ENCODE measurements at places on chromosomes 13 and 19.

GRCh38 chr19:2653218-2653617, 49.3 kb downstream of the GNG7 start:
- no peak for DNase-seq

- DNase-seq: no peak
These were observed 48.4 kb downstream of the ZNRF4 start for GRCh38 chr19:5503598-5503997.

GRCh38 chr13:20590561-20590960, 23.6 kb downstream of the IFT88 start:
- no peak for DNase-seq

DNA sequence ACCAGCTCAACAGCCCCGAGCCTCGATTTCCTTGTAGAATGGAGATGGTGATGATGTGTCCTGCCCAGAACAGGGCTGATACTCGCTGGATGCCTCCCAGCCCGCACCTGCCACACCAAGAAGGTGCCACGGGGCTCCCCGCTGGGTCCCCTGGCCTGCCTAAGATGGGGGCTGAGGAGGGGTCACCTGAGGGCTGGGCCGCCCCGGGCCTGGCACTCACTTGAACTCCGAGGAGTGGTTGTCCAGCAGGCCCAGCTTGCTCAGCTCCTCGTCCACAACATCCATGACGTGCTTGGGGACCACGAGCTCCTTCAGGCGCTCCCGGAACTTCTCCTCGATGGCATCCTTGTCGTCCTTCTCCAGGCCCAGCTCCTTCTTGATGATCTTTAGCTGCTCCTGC, 14.4 kb downstream of the LONP1 start:
- DNase-seq: no peak

- no peak for DNase-seq
These were observed 38.1 kb upstream of the KCTD15 start for GRCh38 chr19:33758541-33759013.

- no peak for DNase-seq
These were observed 36.4 kb downstream of the SOX1 start for GRCh38 chr13:112103260-112103838.

- DNase-seq: no peak
These were observed 616 bp upstream of the PCDH17 start for GRCh38 chr13:57630661-57631595.

DNA sequence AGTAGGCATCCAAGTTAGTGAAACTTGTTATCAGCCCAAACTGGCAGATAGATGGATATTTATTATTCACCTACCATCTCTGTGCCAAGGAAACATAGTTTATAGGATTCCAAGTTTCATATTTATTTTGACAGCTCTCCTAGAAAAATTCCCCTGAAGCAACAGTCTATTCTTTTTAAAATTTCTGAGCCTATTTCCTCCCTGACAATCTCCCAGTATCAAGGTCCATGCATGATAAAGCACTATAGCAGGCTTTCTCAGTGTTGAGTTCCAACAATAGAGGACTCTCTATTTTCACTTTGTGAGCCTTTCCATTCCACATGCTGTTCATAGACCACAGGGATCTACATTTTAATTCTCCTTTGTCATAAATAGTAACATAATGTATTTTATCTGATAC, 312.6 kb downstream of the SLITRK6 start:
- no peak for DNase-seq

DNA sequence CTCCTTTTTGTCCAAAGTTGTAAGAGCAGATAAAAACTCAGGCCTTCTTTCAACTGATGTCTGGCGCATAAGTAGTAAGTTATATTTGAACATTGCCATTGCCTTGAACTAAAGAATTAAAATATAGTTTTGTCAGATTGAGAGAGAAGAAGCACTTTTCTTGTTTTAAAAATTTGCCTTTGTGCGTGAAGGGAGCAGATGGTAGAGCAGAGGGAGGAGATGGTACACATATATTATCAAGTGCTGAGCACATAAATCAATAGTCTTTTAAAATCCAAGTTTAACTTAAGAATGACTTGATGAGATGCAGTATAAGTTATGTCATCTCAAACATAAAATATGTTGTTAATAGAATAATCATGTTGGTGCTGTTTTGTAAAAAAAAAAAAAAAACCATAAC, 504.6 kb upstream of the KLHL1 start:
- no peak for DNase-seq

DNA sequence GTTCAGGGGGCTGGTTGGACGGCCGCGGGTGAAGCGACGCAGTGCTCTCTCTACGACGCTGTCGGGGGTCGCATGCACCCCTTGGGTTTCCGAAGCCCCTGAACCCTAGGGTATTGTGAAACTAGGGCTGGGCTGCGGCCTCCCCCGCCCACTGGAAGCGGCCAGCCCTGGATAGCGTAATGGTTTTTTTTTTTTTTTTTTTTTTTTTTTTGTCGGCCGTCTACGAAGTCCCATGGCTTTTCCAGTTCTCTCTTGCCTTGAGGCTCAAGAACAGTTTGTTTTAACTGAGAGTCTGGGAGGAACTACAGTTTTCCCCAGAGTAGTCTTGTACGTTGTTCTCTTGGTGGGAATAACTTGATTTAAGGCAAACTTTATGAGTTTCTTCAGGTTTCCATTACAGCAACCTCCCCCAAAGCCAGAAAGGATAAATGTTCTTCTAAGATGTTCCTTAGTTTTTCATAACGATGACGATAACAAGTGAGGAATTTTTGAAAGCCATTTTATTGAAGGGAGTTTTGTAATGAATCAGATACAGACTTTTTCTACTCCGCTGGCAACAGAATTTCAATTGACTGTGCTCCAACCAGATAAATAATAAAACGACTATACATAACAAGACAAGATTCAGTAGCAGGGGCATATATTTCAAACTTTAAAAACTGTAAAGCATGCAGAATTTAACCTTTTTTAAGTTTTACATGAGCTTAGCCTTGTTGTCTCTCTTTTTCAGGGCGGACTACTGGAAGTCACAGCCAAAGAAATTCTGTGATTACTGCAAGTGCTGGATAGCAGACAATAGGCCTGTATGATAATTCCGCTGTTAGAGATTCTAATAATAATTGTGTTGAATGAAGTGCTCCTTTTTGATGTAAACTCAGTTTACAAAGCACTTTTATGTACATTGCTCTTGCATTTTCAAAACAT, 867 bp downstream of the WBP4 start:
- no peak for DNase-seq

DNA sequence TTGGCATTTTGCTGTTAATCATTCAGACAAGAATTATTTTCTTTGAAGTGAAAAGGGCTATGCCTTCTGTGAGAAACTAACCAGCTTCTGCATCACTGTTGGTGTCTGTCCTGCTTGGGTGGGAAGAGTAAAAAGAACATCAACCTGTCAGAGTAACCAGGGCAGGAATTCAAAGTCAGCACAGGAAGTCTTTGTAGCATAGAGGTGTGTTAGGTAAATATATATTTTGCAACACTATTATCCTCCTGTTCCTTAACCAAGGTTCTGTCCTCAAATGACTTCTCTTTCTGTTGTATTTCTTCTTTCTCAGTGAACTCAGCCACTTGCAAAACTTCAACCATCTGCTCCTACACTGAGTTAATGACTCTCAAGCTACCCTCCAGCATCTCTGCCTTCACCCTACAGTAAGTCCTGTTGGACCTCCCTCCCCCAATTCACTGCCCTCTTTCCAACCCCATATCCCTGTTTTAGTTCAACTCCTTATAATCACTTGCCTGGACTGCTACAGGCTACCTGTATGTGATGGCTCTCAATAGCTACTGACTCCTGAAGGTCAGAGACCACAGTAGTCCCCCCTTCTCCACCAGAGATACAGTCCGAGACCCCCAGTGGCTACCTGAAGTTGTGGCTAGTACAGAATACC, 49.9 kb downstream of the SMAD9 start:
- no peak for DNase-seq

- peak; percentile 16 for DNase-seq
These were observed 35.9 kb upstream of the ZSCAN5A start for GRCh38 chr19:56350416-56351045.

DNA sequence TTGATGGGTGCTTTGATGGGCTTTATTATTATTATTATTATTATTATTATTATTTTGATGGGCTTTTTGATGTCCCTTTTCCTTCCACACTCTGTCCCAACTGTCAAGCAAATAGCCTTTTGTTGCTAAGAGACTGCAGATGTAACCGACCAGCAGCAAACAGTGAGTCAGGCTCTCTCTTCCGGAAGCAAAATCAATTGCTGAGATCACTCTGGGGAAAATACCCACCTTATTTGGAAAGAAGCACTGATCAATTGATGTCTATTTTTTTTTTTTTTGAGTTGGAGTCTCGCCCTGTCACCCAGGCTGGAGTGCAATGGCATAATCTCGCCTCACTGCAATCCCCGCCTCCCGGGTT, 2.9 kb downstream of the LDLR start:
- DNase-seq: no peak

GRCh38 chr13:21696865-21697448, 26.1 kb downstream of the FGF9 start:
- DNase-seq: no peak

DNA sequence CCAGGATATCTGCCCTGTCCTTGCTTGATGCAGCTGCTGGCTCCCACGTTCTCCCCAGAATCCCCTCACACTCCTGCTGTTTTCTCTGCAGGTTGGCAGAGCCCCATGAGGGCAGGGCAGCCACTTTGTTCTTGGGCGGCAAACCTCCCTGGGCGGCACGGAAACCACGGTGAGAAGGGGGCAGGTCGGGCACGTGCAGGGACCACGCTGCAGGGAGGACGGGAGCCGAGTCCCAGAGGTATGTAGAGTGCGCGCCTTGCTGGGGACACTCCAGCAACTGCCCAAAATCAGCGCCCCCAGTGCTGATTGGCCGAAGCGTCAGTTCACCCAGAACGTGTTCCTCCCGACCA, 30.3 kb upstream of the MIER2 start:
- DNase-seq: no peak

DNA sequence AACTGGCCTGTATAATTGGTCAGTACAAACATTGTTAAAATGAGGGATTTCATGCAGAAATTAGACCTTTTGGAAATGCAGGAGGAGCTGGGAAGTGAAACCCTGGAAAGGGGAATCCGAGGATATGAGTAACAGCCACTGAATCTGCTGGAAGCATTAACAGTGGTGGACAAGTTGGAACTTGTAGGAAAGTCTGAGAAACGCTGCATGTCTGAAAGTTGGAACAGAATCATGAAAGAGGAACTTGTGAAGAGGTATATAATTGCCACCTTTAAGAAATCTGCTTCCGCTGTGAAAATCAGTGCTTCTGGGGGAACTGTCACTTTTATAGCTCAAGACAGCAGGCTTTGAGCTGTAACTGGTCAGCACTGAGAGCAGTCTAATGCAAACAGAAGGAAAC, 716.5 kb upstream of the PRR20A start:
- DNase-seq: no peak

DNA sequence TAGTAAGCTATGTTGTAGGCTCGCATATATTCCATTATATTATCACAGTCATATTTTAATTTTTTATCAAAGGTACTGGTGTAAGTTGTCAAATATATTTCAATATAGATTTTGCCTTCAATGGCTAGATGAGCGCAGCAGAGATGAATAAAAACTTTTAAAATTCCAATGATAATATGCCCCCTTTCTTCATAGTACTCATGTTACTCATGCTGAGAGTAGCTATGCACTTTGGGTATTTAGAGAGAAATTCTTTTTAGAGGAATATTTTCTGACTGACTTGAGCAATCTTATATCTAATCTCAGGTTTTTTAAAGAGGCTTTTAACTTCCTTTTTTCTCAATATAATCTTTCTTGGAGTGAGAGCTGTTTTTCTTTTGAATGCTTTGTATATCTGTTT, 11.4 kb downstream of the ZNF254 start:
- DNase-seq: no peak

GRCh38 chr19:17504030-17504429, 7.4 kb upstream of the PGLS start:
- no peak for DNase-seq

DNA sequence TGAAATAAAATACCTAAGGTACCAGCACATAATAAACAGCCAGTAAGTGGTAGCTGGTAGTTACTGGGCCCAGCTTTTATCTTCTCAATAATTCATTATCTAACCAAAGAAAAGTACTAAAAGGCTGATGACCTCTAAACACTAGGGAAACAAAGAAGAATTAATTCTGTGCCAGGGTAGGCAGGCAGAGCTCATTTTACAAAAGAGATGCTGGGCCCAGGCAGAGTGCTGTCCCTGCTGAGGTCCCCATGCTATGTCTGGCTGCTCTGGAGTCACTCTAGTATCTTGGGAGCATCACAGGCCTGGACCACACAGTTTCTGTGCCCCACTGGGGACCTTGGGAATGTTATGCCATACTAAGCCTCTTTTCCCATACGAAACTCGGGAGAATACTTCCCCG, 18.2 kb downstream of the ZNF507 start:
- no peak for DNase-seq

- DNase-seq: no peak
These were observed at the start of gene TRPM4 for GRCh38 chr19:49157445-49158224. TSS of gene TRPM4 (plus strand) at chr19:49157792. CDS start at chr19:49157867, 75 bp downstream.

DNA sequence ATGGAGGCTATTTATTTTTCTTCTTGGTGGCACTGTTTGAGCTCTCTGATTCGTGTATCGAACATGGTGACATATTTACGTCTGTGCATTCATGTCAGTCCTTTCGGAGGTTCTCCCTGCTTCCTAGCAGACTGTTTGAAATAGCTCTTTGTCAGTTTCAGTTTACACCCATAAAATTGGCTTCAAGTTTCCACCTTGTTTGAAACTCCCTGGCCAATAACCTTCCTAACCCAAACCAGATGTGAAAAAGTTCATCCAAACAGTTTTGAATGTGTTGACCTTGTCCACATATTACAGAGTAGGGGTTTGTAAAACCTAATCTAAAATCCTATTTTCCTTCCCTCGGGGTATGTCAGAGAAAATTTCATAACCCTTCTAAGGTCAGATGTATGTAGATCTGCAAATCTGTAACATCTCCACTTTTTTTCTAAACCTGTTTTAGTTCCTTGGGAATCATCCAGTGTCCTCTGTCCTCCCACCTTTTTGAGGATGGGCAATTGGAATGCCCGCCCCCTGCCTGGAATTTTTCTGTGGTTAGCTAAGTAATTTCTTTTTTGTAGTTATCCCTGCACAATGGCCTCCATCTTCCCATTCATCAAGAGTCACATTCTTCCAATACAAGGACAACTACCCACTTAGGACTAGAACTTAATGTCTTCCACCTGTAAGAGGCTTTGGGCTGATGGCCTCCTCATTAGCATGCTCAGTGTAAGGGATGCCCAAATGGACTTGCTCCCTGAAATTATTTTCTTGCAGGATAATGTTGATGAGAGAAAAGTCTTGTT, 499.8 kb downstream of the GPC6 start:
- no peak for DNase-seq

GRCh38 chr13:42388326-42388725, 116.4 kb downstream of the AKAP11 start:
- no peak for DNase-seq

Measured in iPS DF 6.9 (cell line).